ENCODE measurements at places on chromosomes 7 and 10.
A peak's percentile ranks its signal among the peaks of the same experiment; 100 is the strongest.

DNA sequence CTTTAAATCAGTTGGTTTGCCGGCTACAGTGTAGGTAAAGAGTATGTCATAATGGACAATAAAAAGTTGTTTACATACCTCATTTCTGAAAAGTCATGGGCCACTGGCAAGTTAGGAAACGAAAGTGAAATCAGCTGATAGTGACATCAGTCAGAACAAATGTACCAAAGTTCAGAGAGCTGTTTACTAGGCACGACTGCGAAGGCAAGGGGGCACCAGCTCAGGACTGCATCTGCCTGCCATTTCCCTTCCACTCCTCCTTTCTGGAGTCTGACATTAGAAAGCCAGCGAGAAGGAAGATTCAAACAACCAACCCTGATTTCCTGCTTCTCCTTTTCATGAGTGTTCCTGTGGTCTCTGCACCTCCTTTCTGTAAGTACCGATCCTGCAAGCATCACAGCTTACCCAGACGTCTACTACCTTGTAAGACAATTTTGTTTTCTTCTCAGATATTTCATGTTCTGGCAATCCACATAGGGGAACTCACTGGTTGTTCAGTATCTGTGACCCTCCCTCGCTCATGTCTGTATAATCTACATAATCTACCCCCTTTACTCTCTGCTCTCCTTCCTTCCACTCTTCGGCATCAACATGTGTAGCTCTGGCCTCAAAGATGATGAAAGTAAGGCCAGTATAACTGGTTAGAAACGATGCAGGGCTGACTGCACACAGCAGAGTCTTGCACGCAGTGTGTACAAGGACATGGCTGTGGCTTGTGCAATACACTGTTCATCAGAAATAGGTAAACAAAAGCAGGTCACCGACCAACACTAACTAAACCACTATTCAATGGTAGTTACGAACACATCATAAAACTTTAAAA, at the start of gene TMEM140:
TSS of gene TMEM140 (plus strand) at position 174 of the 823 bp plus-strand sequence. CDS start 16,370 bp downstream, outside the sequence.
- ATAC-seq: peak; percentile 86

GRCh38 chr10:113648478-113648877, 15.4 kb downstream of the NRAP start:
- ATAC-seq: no peak

DNA sequence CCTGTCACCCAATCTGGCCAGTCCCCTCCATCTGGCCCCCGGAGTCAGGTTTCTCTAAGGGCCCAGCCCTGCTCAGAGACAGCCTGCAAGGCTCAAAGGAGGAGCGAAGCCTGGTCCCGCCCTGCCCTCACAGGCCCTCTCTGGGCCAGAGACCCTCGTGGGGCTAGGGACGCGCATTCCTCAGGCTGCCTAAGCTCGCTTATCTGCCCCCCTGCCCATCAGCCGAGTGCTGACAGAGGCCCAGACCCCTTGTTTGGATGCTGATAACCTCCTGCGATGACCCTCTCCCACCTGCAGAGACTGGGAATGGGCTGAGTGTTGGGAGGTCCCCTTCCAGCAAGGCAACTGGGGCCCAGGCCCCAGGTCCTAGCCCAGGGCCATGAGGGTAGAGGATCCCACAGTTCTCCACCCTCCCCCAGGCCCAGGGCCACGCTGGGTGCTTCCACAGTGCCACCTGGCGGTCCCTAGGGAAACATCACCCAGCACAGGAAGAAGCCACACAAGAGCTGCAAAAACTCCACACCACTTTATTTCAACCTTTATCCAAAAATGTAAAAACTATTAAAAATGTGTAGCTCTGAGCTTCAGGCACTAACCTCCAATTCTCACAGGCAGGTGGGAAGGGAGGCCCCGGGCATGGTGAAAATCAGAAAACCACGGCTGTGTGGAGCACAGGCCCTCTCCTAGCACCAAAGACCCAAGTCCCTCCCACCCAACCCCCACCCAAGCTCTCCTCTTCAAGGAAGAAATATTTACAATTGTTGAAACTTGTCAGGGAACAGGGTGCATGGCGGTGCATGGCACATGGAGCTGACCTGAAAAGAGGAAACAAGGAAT, 2.2 kb downstream of the NPM3 start:
- ATAC-seq: peak; percentile 50

- ATAC-seq: no peak
These were observed 742.3 kb downstream of the TNS3 start for GRCh38 chr7:46839651-46840050.

- ATAC-seq: no peak
These were observed 380.9 kb upstream of the ADARB2 start for GRCh38 chr10:2118201-2118600.

DNA sequence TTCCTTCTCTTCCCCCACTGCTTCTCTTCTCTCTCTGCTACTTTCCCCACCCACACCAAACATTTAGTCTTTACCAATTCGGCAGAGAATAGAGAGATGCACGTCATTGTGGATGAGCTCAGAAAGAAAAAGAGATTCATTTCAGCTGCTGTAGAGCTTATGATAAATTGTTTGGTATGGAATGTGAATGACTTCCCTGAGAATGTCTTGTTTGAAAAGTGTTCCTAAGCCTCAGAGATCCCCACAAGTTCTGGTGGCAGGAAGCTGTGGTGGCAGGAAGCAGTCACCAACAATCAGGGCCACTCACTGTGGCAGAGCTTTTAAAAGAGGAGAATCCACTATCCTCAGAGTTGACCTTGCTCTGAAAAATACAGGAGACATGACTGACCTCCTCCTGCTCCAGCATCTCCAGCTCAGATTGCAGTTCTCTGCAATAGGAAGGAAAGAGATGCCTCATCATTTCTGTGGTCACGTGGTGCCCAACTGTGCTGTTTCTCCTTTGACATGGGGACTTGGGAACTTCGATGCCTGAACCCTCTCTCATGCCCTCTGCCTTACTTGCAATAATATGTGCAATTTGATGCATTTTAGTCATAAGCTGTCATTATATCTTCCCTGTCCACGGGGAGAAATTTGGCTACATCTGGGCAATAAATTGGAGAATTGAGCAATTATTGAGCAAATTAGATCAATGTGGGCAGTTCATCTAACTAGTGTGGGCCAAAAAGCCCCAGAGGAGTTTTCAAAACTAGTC, 76.5 kb downstream of the BMPER start:
- no peak for ATAC-seq

DNA sequence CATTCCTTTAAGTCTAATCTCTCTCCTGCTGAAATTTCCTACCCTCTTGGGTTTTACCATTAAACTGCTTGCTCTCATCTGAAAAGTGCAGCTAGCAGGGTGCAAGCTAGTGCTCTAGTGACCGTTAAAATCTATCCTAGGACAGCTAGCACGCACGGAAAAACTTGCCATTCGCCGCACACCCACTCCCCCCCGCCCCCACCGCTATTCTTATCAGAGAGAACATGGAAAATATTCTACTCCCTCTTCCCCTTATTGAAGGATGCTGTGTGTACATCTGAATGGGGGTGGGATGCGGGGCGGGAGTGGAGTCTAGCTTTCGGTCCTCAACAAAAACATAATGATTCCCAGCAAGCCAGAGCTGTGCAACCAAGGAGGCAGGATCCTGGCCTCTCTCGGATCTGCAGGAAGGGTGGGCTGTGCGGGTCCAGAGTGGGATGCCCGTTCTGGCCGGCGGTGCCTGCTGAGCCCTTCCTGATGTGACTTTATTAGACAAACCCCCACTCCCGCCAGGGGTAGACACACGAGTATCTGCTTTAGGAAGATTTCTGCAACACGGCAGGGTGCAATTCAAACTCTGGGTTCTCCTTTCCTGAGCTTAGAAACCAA, 1.1 kb upstream of the ADRA2A start:
- no peak for ATAC-seq

GRCh38 chr10:86758189-86759072, 2.0 kb downstream of the BMPR1A start:
- no peak for ATAC-seq

- no peak for ATAC-seq
These were observed 459 bp downstream of the ZDHHC6 start for GRCh38 chr10:112446055-112446854.

GRCh38 chr10:43861966-43862751, 213.5 kb upstream of the ZNF32 start:
- ATAC-seq: no peak

DNA sequence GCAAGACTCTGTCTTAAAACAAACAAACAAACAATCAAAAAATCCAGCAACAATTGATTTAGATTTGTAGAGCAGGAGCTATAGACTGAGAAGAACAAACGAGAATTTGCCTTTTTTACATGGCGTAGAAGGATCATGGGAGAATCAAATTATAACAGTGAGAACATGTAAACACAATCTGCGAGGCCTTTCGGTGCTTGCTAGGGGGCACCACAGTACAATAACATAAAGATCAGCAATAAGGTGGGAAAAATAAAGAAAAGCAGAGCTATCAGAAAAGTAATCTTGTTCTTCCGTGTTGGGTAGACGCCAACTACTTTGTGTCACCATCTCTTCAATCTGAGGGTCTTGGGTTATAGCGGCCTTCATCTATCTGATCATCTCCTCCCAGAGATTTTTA, 82.2 kb downstream of the NOD1 start:
- no peak for ATAC-seq

DNA sequence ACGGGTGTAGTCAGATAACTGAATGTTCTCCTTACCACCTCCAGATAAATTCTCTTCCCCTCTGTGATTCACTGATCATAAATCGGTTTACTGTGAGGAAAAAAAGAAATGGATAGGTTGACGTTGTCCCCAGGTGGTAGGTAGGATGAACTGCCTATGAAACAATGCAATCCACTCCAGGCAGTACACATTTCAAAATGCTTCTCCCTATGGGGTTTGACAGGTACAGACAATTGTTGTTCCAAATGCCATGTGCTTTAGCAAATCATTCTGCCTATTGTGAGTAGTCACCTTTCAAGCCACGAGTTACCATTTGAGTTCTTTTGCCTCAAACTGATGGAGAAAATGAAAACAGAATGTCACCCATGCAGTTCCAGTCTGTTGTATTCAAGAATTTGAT, 21.8 kb downstream of the VIM start:
- ATAC-seq: no peak

DNA sequence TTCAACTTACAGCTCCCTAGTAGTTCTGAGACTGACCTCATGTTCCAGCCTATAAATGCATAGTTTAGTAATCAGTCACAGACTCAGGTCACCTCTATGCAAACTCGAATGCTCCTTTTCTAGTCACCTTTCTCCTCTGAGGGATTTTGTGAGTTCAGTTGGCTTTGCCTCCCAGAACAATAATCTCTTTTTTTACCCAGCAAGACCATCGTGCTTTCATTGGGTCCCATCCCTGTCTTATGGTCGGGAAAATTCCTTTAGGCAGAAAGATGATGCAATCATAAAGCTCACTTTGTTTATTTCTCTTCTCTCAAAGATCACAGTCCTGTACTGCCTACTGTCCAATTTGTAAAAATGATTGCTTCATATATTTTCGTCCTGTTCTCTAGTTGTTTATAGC, 38.4 kb downstream of the TWIST1 start:
- ATAC-seq: no peak

DNA sequence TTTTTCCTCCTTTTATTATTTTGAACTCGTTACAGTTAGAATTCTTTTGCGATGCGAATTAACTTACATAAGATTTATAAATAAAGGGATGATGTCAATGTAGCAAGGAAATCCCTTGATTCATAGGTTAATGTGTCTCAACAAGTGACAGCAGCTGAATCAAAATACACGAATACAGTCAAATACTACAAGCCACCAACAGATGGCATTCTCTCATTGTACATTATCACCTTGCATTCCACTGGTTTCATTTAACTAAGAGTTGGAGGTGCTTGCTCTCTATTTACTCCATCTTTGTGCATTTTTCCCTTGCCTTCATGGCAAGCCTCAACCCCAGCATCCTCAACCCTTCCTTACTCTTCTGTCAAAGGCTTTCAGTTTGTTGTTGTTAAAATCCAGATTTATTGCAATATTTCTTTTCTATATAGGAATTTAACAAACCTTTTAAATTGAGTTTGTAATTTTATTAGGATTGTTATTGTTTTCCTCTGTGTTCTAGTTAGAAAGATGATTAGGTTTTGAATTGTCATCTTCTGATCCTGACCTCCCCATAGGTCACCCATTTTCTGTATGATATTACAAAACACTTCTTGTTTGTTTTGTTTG, 78.3 kb downstream of the SLC25A40 start:
- ATAC-seq: peak; percentile 64

- ATAC-seq: no peak
These were observed 106.2 kb upstream of the AGK start for GRCh38 chr7:141444961-141445360.

DNA sequence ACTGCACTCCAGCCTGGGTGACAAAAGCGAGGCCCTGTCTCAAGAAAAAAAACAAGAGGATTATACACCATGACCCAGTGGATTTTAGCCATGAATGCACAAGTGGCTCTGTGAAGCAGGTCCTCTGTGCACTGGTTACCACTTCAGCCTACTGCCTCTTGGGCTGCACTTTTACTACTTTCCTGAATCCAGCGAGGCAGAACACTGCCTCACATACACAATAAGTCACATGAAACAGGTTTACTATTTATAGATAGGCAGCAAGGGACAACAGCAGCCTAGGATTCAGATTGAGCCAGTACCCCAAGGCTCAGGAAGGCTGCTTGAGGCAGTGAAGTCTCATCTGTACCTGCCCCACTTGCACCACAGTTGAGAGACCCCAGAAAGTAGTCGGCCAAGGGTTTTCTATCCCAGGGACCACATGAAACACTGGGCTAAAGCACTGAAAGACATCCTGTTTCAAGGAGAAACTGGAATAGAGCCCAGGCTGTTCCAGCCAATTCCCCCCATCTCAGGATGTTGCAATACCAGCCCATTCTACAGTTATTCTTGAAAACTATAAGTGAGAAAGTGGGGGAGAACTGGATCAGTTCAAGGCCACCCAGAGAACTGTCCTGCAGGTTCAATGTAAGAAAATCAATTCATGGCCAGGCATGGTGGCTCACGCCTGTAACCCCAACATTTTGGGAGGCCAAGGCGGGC, 10.3 kb upstream of the OGDH start:
- ATAC-seq: no peak

GRCh38 chr10:5509236-5509635, 9.9 kb upstream of the CALML5 start:
- no peak for ATAC-seq

GRCh38 chr7:141674702-141675101, 27.3 kb downstream of the DENND11 start:
- no peak for ATAC-seq

DNA sequence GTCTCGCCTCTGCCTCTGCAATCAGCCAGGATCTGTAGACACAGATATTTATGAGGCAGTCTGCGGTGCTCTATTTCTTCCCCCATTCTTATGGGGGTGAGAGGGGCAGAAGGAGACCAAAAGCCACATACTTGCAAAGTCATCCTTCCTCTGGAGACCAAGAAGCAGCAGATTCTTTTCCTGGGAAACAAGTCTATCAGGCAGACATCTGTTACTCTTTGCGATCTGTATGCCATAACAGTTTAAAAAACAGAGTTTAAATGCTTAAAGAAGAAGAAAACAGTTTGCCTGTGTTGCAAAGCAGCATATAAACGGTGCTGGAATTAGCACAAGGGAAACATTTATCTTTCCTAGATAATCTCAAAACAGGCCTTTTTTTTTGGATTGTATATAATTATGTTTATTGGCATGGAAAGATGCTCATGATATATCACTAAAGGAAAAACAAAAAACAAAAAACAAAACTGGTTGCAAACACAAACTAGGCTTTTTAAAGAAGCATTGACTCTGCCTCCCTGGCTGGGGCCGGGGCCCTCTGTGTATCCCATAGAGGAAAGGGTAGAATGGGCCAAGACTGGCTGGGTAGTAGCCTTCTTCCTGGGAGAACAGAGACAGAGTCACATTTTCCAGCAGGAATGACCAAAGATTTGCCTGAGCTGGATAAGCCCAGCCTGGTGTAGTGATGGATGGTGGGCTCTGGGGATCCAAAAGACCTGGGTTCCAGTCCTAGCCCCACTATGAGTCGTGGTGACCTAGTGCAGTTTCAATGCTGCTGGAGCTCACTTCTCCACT, 50.4 kb downstream of the RGS10 start:
- ATAC-seq: no peak

All from activated CD4-positive, CD25-positive, alpha-beta regulatory T cell treated with anti-CD3 and anti-CD28 coated beads, Interleukin-2, amount 50 U/mL, for 24 hours (primary cell).